ENCODE measurements at places on chromosomes 6 and 20.

DNA sequence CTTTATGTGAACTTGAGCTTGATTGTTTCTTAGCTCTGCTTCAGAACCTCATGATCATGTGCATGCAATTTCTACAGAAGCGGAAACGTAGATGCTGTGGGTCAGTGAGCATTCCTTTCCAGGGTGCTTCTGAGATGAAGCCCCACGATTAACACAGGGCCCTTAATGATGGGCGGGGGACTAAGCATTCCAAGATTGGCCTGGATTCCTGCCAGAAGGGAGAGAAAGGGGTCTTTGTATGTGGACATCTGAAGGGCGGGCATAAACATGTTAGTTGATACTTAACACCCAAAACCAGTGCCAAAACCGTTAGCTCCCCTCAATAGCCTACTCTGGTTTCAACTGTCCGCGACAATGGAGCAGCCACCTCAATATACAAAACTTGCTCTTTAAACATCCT lies 46.9 kb upstream of the POU3F2 start:
- no peak for DNase-seq

GRCh38 chr6:168929871-168930450 lies 323.7 kb downstream of the THBS2 start:
- DNase-seq = no peak

DNA sequence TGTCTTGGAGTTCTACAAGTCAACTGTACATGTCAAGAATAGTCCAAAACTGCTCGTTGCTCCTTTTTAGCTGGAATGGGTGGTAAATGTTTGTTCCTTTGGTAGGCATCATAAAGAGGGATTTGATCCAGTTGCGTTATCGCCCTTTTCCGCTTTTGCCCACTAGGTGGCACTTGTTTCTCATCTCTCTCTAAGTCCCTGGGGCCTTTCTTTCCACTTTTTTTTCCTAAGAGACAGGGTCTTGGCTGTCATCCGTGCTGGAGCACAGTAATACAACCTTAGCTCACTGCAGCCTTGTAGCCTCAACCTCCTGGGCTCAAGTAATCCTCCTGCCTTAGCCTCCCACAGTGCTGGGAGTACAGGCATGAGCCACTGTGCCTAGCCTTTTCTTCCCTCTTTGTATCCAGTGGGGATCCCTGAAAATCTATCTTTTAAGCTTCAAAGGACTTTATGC lies 20.7 kb downstream of the GTPBP2 start:
- peak; percentile 86 for DNase-seq

GRCh38 chr6:139757784-139758183 lies 383.3 kb upstream of the CITED2 start:
- DNase-seq = no peak

DNA sequence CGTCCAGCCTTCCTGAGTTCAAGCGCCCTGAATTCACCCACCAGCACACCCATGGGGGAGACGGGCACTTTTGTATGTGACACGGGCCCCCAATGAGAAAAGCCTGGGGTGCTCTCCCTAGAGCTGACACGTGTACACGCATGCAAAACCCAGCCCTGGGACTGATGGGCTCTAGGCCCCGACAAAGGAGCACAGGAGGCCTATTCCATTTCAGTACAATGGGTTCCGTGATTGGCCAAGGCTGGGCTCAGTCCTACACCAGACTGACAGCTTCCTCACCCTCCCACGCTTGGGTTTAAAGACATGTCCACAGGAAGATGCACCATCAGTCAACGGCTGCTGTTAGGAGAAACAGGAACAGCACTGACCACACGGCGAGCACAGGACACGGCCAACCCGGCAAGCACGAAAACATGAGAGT lies 8.8 kb downstream of the ZBTB46 start:
- no peak for DNase-seq

GRCh38 chr6:129713806-129714333 lies 3.9 kb upstream of the ARHGAP18 start:
- no peak for DNase-seq

- no peak for DNase-seq
Observed at GRCh38 chr6:161583584-161583983, 309.7 kb upstream of the AGPAT4 start.

GRCh38 chr6:89140347-89141156 lies 5.3 kb upstream of the PM20D2 start:
- DNase-seq = no peak

DNA sequence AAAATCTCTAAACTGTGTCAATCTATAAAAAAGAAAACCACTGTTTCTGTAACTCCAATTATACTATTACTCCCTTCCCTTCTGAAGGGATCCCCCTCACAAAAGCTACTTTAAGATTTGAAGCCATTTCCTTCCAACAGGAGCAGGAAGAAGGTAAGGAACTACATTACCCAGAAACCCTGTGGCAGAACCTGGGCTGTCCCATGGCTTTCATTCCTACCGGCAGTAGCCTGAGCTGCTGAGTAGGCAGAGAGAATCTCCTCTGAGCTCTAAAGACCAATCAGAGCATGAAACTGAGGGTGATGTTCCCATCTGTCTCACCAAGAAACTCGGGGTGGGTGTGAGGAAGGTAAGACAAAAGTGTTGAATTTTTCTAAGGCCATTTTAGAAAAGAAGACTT lies 108.0 kb upstream of the LRFN2 start:
- DNase-seq = no peak

GRCh38 chr6:147522597-147522996 lies 14.1 kb downstream of the SAMD5 start:
- DNase-seq = no peak

GRCh38 chr6:161318456-161318855 lies 44.6 kb upstream of the AGPAT4 start:
- no peak for DNase-seq

DNA sequence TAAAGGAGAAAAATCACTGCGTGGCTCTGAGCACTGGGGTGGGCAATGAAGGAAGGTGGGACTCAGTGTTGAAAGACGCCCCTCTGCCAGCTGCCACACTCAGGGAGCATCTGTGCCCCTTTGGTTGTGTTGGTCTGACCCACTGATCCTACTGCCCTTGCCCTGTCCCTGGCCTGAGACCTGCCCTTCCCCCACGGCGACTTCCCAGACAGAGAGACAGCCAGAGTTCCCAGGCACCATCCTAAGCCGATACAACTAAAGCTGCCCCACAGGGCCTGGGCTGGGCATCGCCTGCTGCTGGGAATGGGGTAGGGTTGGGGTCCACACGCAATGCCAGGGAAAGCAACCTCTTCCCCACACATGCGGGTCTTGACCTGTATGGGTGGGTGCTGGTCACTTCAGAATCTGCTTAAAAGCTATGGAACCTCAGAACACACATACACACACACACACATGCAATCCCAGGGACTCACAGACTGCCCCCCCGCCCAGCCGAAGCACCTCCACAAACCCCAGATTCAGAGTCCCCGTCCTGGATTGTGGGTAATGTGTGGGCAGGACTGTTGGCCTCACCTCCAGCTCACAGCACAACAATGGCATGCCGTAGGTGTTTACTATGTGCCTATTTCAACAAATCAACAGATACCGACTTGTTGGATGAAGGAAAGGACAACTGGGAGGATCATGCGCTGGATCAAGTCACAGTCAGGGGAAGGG lies 10.9 kb upstream of the SPDEF start:
- DNase-seq = no peak

GRCh38 chr20:18056174-18057100 lies 1.3 kb downstream of the OVOL2 start:
- DNase-seq = no peak

DNA sequence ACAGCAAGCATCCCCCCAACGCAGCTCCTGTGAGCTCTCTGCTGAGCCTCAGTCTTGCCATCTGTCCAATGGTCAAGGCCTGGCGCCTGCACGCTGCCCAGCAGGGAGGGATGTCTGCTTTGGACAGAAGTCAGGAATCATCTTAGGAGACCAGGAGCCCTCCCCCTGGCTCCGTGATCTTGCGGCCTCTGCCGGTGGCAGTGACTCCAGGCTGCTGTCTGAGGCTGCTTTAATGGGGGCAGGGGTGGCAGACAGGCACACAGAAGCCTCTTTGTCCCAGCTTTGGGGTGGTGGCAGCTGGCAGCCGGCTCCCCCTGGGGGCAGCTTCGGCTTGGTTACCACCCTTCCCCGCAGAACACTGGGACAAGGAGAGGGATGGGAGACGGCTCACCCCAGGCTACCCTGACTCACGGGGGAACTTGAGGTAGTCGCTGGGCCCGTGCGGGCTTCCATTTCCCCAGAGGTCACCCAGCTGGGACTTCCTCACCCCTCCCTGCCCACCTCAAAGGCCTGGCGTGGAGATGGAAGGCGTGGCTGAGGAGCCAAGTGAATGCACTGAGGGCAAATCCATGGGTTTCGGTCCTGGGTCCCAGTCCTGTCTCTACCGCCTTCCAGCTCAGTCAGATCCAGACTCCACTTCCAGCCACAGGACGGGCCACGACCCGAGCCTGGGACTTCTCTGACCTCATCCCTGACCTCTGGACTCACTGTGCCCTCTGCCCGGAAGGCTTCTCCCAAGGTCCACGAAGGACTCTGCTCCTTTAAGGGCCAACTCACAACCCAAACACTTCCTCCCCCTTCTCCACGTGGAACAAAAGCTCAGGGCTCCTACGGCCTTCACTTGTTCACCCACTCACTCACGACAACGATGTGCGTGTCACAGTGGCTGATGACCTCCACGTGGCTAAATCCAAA lies 14.8 kb downstream of the PEDS1 start:
- no peak for DNase-seq

DNA sequence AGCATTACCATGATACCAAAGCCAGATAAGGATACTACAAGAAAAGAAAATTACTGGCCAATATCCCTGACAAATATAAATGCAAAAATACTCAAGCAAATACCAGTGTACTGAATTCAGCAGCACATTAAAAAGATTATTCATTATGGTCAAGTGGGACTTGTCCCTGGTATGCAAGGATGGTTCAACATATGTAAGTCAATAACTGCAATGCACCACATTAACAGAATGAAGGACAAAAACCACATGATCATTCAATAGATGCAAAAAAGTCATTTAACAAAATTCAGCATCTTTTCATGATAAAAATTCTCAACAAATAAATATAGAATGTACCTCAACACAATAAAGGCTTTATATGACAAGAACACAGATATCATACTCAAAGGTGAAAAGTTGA lies 9.1 kb upstream of the DEFB125 start:
- no peak for DNase-seq

DNA sequence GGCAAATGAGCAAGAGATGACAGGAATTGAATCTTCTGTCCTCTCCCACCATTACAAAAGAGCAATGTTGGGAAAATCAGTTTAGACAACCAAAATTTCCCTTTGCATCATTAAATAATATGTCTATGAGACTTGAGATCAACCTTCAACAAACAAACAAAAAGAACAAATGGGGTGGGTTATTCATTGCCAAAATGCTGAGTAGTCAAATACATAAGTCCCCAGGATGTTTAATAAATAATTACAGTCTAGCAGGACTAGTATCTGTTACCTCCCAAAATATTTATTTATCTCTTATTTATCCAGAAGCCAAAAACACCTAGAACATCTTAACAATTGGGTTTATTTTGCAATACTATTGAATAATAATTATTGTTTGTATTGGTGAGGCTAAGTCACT lies 16.2 kb upstream of the IRAK1BP1 start:
- no peak for DNase-seq

- DNase-seq = no peak
Observed at GRCh38 chr6:29112135-29112534, 4.3 kb downstream of the OR2J3 start.

Measured in hematopoietic multipotent progenitor cell treated with erythropoietin and hydrocortisone succinate and interleukin-3 and kit ligand, for 17 days (in vitro differentiated cells).